ENCODE measurements at places on chromosomes 7 and 10. TPM values are rescaled to one million over a fixed set of nuclear protein-coding genes. Genes with fewer than 3 reads are reported as not detected.

The CNPY1 gene
- total RNA-seq = not detected

The IFIT1B gene
- not detected for total RNA-seq

The COBL gene
- total RNA-seq = 25.7 TPM

DNA sequence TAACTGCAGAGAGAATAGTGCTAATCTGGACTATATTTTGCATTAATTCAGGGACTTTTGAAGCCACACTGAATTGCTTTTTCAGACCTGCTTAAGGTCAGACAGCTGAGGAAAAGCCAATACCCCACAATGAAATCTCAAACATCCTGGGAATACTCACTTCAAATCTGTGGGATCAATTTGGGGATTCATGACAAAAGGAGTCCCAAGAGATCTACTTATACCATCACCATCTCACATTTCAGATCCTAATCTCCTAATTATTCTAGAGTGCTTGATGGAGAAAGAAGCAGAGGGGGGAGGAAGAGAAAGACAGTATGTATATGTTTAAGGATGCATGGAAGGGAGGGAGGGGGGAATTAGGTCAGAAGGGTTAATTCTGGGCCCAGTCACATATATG is 202.2 kb downstream of the CACNA2D1 start:
- DNase-seq = no peak

- no peak for DNase-seq
Measured at GRCh38 chr7:92647652-92648051, 57.5 kb upstream of the FAM133B start.

The SAMD9L gene
- 2.7 TPM for total RNA-seq
